ENCODE measurements at places on chromosomes 16 and 17. TPM values are rescaled to one million over a fixed set of nuclear protein-coding genes. Genes with fewer than 3 reads are reported as not detected.
A peak's percentile ranks its signal among the peaks of the same experiment; 100 is the strongest.

LGALS9B gene
- 3.6 TPM for total RNA-seq

GRCh38 chr17:40035162-40035559 is 19.0 kb downstream of the MED24 start:
- DNase-seq = no peak

DNA sequence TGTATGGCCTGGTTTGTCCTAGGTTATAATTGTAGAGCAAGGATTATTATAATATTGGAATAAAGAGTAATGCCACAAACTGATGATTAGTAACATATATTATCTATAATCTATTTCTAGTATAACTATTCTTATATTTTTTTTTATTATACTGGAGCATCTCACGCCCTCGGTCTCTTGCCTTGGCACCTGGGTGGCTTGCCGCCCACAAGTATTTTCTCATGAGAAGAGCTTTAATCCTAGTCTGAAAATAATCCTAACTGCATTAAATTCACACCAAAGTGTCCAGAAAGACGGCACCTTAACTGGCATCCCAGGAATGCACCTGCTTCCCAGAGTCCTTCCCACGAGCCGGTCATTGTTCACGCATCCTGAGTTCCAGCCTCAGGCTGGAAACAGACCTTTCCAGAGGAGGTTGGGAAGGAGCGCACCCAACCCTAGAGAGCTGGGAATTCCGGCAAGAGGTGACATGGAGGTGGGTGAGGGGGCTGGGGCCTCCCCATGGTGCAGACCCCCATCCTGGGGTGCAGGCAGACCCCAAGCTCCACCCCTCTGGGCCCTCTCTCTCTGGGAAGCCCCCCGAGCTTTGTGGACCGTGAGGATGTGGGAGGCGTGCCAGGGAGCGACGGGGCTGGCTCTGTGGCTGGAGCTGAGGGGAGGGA is 15.9 kb downstream of the CHMP1A start:
- DNase-seq = no peak

TMEM88 gene
- 1.7 TPM for total RNA-seq

HASPIN gene
- total RNA-seq = 0.48 TPM

DNA sequence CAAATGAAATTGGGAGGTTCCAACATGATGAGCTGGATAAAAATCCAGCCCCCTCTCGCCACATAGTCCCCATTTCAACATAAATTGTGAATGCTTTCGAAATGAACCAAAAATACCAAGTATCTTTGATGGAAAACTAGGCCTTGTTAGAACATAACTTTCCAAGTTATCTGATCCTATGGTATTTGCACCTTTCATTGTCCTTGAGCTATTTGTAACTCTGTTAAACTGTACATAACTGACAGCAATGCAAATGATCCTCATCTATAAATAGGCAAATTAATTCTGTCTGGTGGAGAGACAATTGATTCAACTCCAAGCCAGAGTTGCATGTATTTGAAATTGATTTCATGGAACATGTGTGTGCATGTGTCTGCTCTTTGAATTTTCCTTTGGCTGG is 18.2 kb downstream of the CMTM4 start:
- no peak for DNase-seq

DNA sequence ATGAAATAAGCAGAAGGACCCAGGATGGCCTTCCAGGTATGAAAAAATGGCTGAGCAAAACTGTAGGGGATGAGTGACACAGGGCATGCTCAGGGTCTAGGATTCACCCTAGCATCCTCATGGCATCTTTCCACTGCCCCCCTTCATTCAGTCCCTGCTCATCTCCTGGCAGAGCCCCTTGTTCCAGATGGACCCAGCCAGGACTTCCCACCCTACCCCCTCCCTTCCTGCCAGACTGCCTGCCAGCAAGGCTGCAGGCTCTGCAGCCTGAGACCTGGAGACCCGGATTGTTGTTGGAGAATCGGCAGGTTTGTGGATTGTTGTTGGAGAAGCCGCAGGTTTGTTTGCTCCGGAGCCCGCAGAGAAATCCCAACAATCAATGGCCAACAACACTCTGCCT is 6.6 kb downstream of the SEZ6 start:
- no peak for DNase-seq

- peak; percentile 73 for DNase-seq
Measured at GRCh38 chr17:66580184-66580955, 254.5 kb upstream of the CACNG5 start.

DNA sequence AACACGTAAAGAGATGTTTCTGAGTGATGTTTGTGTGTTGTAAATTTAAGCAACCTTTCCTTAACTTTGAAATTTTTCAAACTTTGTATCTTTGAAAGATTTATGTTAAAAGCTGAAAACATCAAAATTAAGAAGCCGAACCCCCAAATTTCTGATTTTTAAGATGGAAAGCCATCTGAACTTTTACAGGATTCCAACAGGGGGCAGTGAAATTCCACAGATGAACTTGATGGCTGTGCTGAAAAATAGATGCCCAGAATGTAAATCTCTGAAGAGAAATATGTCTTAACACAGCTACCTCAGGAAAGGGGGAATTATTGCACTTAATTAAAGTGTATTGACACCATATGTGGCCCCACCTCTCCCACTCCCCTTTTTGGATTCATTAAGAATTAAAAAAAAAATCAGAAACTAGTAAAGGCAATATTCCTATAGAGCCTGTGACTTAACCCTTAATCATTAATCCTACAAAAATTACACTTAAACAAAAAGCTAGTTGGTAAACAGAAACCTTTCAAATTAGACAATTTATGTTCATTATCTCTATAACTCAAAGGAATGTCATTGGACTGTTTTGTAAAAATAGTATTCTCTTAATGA is 597.9 kb downstream of the KCNJ2 start:
- DNase-seq = peak; percentile 45

CD68 gene
- total RNA-seq = 8.4 TPM

DNA sequence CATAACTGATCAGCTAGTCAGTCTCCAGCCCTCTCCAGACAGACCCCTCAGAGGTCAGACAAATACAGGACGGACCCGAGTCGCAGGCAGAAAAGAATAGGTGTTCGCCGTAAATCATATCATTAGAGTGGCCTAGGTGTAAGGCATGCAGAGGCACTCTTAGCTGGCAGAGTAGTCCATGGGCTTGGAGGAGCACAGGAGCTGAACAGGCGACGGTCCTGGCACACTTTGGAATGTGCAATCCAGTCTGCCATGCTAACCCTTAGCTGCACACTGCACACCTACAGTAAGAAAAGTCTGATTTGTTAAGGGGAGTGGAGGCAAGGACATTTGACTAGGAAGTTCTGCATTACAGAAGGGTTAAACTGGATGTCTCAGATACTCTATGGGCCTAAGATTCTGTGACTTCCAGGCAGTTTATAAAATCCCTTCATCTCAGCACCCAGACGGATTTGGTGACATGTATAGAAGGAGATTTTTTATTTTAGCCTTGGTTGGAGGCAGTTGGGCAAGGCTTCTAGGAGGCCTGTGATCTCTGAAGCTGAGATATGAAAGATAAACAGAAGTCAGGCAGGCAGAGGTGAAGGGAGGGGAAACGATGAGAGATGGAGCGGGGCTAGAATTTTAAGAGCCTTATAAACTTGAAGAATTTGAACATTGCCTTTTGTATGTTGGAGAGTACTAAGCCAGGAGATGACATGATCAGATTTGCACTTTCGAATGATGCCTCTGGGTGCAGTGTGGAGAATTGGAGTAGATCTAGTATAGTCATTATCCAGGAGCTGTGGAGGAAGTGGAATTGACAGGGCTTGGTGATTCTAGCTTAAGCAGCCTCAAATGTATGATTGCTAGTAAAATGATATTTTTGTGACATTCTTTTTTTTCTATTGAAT is 34.6 kb upstream of the SLC5A11 start:
- DNase-seq = no peak

DNA sequence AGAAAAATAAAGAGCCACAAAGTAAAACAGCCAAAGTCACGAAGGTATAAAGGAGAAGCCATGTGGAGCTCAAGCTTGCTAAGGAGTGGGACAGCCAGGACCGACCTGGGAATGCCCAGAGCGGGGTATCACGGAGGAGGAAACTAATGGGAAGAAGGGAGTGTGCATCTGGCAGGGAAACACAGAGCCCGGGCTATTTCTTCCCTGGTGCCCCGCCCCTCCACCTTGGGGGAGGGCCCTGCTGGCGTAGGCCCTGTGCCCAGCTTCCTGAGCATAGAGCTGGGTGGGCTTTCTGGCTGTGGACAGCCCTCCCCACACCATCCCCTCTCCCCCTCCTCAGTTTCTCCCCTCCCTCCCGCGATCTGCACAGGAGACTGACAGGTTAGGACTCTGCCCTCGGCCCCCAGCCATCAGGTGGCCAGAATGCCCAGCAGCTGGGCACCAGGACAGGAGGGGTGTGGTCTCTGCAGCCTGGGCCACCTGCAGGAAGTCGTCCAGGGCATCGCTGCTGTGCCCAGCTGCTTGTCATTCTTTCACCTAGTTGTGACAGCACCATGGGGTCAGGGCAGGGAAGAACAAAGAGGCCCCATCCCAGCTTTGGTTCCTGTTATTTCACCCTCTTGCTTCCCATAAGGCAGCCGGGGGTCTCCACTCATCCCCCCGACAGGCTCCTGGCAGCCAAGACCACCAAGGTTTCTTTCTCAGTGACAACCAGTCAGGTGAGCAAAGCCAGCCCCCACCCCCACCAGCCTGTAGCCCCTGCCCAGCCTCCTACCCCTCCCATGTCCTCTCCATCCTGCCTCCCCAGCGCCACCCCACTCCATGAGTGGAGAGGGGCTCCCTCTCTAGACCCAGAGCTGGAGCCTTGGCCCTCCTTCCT is 7.1 kb upstream of the DCAF7 start:
- DNase-seq = no peak

DNA sequence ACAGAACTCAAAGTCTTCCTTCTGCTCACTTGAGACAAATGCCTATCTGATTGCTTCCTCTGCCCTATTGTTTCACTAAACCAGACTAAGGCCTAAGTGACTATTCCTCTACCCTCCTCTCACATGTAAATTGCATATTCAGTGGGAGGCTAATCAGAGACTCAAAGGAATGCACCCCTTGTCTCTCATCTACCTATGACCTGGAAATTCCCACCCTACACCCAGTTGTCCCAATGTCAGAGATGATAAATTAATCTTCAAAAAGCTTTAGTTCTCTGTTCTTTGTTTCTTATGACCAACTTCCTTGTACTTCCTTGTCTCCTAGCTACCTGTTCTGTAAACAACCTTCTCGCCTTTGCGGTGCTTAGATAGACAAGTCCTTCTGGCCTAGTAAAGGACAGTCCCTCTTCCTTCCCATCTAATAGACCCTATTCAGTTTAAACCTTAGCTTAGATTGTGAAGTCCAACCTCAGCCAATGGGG is 76.0 kb downstream of the EMP2 start:
- no peak for DNase-seq

- no peak for DNase-seq
Measured at GRCh38 chr16:88804173-88804551, 573 bp downstream of the CDT1 start.

CCP110 gene
- total RNA-seq = 22.6 TPM

RRAD gene
- 19.0 TPM for total RNA-seq

GRCh38 chr17:81142301-81143199 is 22.8 kb upstream of the PVALEF start:
- peak; percentile 85 for DNase-seq

DNA sequence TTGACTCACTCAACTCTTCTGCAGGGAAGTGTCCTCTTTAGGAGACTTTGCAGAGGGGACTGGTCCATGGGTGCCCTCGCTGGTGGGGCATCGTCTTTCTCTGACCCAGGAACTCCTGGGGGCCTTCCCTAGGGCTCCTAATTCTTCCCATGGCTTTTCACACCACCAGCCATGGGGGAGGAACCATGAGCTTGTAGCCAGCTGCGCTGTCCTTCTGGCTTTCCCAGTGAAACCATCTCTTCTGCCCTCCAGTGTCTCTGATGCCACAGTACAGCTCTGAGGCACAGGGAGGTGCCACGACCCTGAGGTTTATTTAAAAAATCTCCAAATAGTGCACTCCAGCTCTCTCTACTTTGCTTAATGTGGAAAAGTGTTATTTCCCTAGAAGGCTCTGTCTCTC is 78.6 kb downstream of the SDR42E1 start:
- DNase-seq = no peak

DNA sequence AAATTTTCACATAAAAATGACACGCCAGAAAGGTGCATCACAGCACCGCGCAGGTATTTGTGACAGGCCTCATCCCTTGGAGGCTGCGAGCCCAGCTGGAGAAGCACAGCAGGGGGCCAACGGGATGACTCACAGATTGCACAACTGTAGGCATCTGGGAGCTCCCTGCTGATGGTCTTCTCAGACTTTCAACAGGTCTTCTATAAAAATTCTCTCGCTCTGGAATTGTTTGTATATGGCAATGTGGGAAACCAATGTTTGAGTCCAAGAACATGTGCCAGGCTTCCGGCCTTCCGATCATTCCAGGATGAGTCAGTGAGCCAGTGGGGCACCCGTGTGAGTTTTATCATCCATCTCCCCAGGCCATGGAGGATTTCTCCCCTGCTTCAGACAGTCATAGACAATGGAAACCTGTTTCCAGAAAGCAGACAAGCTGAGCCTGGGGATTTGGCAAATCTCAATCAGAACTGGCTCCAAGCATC is 24.1 kb upstream of the ADORA2B start:
- DNase-seq = no peak

GP2 gene
- not detected for total RNA-seq

PRSS21 gene
- not detected for total RNA-seq

DNA sequence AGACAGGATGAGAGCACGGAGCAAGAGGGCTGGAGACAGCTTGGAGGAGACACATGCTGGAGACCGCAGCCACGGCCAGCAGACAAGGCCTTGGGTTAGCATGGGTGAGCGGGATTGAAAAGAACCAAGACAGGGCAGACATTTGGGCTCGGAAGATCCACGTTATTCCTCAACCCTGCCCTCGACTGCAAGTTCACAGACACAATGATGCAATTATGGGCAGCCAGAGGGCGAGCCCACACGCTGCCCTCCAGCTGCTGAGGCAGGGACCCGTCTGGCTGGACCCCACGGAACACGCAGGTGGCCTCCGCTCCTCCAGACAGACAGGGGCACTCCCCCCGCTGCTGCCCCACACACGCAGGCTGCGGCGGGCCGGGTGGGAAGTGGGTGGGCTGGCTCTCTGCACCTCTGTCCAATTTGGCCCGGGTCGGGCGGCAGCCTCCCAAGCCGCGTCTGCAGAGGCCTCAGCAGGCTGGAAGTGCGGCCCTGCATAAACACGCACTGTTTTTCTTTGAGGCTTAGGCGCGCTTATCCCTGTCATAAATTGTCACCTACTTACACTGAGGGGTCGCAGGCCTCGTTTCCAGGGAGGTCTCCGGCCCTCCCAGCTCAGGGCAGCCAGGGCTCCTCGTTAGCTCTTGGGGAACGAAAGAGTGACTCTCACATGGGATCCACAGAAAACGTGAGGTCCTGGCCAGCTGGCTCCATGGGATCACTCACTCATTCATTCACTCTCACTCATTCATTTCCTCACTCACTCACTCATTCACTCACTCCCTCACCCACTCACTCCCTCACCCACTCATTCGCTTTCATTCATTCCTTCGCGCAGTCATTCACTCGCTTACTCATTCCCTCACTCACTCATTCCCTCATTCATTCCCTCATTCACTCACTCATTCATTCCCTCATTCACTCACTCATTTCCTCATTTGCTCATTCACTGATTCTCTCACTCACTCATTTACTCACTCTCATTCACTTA is 303.9 kb downstream of the C16orf95 start:
- DNase-seq = no peak

Measured in umbilical cord (tissue), 2 donors.